Hematopoietic multipotent progenitor cell treated with erythropoietin and hydrocortisone succinate and interleukin-3 and kit ligand, for 4 days (in vitro differentiated cells): ENCODE measurements at places on chromosomes 2 and 18.

DNA sequence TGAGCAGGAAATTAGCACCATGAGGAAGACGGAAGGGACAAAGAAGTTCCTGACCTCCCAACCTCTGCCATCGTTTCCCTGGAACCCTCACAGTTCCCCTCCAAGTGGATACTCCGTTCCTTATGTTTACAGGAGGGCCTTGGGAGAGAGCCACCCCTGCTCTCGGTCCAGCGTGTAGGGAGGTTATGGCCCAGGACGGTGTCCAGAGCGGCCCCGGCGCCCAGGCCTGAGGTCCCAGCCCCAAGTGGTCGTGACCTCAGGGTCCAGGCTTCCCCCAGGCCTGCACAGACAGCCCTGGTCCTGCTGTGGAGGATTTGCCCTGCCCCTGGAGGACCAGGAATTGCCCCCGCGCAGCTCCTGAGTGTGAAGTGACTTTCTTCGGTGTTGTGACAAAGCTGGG is 61.8 kb upstream of the RBM44 start:
- no peak for DNase-seq

- DNase-seq: no peak
Measured at GRCh38 chr2:228545748-228546145, 364.3 kb upstream of the SPHKAP start.

DNA sequence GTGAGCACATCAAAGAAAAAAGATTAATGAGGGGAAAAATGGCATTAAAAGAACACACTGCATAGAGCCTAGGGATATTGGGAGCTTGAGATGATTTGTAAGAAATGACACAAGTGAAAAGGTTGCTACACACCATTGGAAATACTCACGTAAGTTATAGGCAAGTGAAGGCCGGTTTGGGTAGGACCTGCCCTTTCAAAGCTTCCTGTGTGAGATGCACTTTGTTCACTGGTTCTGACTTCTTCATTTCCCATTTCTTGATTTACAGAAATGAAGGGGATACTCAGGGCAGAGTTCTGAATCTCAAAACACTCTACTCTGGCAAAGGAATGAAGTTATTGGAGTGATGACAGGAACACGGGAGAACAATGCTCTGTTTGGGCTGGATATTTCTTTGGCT is at the start of gene IL18RAP:
TSS of gene IL18RAP (plus strand) at position 251 of the 400 bp plus-strand sequence. CDS start at position 369, 118 bp downstream.
- DNase-seq: no peak

DNA sequence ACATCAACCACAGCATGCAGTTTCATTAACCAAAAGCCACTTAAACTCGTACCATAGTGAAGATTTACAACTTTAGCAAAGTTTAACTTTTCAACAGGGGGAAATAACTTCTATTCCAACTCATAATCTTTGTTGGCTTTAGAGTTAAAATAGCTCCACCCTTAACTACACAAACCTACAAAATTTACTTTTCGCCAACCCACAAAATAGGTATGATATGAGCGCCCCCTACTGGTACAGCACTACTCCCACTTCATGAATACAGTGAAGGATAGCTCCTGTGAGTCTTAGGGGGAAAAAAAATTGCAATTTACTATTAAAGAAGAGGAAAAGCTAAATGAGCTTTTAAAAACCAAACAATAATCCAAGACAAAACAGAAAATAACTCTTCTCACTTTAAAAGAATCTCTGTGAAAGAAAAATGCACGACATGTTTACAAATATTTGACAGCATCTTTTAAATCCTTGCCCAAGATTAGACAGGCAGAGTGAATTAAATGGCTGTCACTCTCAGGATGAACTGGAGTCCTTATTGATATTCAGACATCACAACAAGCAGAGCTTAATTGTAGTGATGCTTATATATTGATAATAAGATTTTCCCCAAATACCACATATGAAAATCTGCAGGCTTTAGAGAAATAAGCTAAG is 32.2 kb downstream of the TMEFF2 start:
- peak; percentile 88 for DNase-seq

GRCh38 chr18:3463051-3463450 is 13.1 kb downstream of the TGIF1 start:
- DNase-seq: no peak

DNA sequence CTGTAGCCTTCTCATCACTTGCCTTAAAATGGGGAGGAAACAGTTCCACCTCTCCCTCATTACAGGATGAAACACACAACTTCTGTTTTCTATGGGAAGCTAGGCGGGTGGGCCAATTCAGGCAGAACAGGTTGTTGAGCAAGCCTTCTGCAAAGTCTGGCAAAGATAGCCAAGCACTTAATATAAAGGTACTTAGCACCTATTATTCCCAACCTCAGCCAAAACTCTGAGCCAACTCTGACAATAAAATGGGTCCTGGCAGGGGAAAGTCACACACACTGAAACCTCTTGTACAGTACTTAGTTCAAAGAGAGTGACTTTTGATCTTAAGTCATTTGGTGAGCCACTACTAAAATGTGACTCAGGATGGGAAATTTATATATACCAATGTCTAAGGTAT is 15.8 kb upstream of the SOCS6 start:
- no peak for DNase-seq

DNA sequence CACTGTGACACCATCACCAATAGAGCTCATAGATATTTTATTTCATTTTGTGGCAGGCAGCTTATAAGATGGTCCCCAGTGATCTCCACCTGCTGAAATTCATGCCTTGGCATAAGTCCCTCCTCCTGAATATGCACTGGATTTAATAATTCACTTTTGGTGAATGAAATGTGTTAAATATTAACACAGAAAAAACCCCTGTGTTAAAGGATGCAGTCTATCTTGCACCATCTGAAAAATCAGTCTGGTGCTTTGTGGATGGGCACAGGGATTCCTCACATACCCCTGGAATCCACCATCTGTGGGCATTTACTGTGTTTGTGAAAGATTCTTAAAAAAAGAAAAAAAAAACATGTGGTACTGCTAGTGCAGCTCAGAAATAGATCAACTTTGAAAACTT is 26.1 kb upstream of the WIPF1 start:
- no peak for DNase-seq

DNA sequence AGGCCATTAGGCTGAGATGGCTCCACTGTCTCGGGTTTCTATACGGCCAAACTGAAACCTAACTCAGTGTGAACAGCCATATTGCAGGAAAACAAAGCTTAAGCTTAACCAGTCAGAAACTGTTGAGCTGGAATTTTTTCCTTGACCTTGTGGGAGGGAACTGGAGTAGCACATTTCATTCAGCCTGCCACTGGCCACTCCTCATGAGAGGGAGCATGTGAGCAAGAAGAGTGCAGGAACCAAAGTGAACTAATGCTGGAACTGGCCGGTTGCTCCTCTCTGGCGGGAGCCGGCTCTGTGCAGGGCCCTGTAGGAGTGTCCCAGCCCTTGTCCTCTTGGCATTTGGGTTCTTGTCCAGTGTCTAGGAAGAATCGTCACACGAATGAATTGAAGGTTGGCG is 5.9 kb upstream of the POLE4 start:
- DNase-seq: no peak

DNA sequence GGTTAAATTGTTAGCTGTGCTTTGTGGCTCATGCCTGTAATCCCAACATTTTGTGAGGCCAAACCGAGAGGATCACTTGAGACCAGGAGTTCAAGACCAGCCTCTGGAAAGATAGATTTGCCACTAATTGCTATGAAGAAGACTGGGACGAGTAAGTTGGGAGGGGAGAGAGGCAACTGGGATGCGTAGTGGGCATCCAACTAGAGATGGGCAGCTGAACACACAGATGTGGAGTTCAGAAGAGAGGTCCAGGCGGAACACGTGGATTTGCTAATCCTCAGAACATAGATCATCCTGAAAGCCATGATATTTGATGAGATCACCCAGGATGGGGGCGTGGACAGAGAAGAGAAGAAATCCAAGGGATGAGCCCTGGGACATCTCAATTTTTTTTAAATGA is 48.7 kb downstream of the CYP26B1 start:
- no peak for DNase-seq

- DNase-seq: peak; percentile 54
Measured at GRCh38 chr2:104658904-104659591, 194.9 kb upstream of the POU3F3 start.

DNA sequence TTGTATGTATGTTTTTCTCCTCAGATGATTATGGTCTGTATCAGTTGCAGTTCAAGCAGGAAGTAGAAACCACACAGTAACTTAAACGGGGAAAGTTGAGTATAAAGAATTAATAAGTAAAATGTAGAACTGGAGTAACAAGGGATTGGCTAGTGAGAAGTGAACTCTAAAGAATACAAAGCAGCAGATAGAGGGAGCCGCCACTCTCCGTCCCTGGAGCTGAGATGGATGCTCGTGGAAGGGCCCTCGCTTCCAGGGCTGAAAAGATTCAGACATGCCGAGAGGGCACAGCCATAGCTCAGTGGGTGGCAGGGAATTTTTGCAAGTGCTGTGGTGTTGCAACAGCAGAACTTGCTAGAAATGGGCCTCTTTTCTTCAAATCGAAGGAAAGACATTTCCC is 155.8 kb downstream of the COL6A3 start:
- peak; percentile 22 for DNase-seq

- no peak for DNase-seq
Measured at GRCh38 chr2:241136191-241136590, 13.1 kb downstream of the PASK start.

GRCh38 chr2:118119761-118120400 is 31.6 kb downstream of the INSIG2 start:
- no peak for DNase-seq

- peak; percentile 76 for DNase-seq
Measured at GRCh38 chr2:135916207-135916606, 40.0 kb upstream of the MCM6 start.

DNA sequence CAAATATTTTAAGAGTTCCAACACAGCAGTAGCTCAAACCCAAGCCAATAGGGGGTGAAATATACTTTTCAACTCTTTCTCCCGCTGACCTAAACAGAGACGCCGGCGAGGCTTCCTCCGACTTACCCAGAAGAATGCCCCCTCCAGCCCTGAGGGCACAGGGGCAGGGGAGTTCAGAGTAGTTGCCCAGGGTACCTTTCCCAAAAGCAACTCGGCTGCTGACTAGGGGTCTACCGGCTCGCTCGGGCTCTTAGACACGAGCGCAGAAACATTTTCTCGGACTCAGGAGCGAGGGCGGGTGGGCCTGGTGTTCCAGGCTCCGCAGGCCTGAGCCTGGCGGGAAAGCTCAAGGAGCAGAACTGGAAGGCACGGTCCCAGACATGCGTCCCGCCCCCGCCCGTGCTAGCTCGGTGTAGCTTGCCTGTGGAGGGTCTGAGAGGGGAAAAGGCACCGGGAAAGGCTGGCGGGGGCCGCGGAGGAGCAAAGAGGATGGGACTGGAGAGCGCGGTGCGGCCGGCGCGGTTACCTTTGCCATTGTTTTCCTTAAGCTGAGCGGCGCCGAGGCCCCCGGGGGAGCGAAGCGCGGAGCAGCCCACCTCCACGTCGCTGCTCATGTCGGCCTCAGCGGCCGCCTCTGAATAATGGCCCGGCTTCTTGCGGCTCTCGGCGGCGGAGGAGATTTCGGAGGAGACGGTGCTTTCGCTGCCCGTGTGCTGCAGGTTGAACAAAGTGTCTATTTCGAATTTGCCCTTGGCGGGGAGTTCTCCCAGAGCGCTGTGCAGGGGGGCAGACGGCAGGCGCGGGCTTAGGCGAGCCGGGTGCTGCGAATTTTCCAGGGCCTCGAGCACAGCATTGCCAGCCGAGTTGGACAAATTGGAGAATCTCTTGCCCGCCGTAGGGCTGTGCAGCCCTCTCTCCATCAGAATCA is 674 bp downstream of the EVX2 start:
- no peak for DNase-seq

GRCh38 chr2:13413989-13414388 is 697.3 kb downstream of the TRIB2 start:
- DNase-seq: no peak

DNA sequence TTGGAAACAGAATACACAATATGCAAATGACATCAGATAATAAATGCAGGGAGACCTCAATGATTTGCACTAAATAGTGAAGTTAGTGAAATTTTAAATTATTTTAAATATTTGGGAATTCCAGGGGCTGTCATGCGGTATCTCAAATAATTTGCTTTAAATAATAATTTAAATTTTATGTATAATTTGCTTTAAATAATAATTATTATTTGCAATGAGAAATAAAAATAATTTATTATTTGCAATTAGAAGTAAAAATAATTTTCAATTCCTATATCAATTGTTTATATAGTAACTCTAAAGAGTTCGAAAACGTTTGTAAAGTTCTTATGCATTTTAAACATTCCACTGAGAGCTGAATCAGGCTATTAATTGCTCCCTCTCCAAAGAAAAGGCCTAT is 226.4 kb downstream of the ZBTB7C start:
- no peak for DNase-seq

- no peak for DNase-seq
Measured at GRCh38 chr2:56812432-56812831, 628.6 kb downstream of the CCDC85A start.
